ENCODE measurements at places on chromosomes 3 and 15.

DNA sequence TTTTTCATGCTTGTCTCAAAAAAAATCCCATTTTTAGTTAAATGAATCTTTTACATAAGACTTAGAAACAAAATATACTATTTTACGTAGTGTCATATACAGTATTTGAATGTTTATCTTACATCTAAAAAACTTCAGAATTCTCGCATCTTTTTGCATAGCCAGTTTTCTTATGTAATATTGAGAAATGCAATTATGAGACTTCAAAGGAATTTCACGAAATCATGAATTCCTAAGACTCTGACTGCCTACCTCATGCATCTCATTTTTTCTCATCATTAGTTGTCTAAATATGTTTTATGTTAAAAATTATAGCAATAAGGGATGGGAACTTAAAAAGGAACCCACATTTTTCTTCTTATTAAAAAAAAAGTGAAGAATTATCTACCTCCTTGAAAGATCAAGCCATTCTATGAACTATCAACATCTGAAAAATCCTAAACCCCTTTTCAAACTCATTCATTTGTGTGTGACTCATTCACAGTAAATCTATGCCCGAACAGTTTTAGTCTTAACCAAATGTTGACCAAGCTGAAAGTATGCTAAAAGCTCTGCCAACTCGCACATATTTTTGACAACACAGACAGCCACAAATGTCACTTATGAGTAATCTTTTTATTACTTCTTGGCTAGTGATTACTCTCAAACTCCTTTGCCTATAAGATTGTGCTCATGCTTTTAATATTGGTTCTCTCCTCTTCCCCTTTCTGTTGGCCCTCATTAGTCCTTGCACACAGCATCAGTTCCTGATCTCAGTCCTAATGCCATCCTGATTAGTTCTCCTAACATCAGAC, 115.9 kb downstream of the DCLK3 start:
- no peak for DNase-seq

DNA sequence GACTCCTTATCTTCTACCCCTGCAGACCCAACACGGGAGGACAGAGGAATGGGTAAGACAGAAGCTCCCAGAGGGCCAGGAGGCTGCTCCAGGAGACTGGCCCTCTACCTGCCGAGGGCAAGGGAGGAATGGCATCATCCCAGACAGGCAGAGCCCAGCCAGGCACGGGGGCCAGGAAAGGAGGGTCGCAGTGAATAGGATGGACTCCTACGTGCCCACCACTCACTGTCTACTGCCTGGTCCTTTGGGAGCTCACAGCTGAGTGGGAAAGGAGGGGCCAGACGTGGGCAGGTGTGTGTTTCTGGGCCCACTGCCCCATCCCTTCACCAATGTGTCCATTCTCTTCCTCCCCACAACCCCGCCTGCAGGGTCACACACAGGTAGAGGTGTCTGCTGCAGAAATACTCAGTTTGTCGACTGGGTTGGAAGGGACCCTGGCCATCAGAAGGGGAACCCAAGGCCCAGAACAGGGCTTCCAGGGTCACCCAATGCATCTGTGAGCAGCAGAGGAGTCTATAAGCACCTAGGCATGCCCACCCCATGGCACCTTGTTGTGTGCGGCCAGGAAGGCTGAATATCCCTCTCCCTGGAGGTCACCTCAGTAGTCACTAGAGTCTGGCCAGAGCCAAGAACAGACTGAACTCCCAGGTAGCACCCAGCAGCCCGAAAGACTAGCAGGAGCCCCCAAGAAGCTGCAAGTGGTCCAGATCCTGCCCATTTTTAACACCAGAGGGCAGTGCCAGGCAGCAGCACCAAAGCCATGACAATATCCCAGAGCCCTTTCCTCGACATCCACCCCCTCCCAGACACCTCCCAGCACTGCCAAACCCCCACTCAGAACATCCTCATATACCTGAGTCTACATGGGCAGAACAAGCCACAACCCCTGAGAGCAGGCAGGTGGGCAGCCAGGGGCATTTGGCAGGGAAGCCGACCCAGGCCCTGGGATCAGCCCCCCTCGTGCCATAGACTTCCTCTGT, 24.0 kb downstream of the TKT start:
- no peak for DNase-seq

- no peak for DNase-seq
Observed at GRCh38 chr3:48129921-48130320, 58.3 kb downstream of the CDC25A start.

- no peak for DNase-seq
Observed at GRCh38 chr3:89216016-89216739, 108.8 kb downstream of the EPHA3 start.

DNA sequence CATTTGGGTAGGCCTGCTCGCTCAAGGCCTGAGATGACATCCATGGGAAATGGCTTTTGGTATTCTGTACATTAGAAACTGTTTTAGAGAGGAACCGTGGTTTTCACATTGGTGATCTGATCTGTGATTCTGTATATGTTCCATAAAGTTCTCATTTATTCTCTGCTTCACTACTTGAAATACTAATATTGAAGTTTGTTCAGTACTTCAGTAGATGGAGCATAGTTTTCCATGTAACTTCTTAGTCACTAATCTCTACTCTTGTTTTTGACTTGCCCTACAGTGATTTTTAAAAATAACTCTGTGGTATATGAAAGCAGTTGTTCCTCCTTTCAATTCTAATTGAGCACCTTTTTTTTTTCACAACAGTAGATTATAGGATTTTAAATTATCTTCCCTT, 66.5 kb downstream of the MBNL1 start:
- no peak for DNase-seq

All from stimulated activated CD4-positive, alpha-beta T cell treated with anti-CD3 and anti-CD28 coated beads, Interleukin-15, amount 100 ng/mL, for 1 hour (primary cell).